ENCODE measurements at places on chromosomes 5 and 9. TPM values are rescaled to one million over a fixed set of nuclear protein-coding genes. Genes with fewer than 3 reads are reported as not detected.

- peak; percentile 42 for DNase-seq
These were observed 127.6 kb upstream of the NMUR2 start for GRCh38 chr5:152532714-152533113.

DNA sequence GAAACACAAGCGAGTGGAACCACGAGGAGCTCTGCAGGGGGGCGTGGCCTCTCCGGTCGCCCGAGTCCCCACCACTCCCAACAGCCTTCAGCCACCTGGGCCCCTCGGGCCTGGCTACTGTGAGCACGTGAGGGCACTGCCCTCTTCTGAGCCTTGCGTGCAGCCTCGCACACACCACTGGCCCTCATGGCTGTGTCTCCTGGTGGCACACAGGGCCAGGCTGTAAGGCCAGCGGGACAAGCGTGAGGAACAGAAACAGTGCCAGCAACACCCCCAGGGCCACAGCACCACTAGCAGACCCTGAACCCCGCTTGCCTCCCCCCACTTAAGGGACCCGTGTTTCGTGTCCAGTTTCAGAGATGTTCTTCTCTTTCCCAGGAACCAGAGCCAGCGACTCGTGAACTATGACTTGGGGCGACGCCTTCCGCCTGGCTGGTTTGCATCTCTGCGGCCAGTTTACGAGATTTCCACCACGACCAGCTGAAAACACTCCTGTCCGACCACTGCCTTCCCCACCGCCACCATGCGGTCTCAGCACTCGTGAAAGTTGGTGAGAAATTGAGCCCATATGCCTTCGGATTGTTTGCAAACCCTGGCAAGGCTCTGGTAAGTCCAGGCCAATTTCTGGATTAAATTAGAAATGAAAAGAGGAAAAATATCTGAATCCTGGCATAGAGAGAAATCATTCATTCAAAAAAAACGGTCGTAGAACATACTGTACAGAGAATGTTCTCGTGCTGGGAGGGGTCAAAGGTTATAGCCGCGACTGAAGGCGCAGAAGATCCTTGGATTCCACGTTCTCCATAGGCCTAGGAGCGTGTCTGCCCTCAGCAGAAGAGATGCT, 135.6 kb downstream of the ZNF354C start:
- DNase-seq = no peak

DNA sequence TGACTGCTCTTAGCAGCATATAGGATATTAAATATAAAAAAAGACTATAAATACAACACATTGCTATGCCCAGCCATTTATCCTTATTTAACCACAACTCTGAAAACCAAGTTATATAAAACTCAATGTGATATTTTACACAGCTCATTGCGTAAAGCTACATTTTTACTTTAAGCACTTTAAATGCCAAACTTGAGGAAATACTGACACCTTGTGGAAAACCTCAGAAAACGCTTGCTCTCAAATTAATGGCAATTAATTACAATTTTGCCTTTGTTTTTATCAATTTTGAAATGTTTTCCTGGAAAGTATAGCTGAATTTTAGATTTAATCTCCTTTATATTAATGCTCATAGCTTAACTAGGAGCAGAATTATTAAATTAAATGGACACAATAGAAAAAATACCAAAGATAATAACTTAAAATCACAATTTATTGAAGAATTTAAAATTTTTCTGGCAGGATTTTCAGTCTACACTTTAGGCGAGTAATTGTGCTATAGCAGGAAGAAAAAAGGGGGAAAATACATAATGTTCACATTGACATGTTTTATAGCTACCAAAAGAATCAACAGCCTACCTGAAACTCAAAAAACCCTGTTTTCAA, 25.2 kb upstream of the PLAC8L1 start:
- DNase-seq = peak; percentile 14

DNA sequence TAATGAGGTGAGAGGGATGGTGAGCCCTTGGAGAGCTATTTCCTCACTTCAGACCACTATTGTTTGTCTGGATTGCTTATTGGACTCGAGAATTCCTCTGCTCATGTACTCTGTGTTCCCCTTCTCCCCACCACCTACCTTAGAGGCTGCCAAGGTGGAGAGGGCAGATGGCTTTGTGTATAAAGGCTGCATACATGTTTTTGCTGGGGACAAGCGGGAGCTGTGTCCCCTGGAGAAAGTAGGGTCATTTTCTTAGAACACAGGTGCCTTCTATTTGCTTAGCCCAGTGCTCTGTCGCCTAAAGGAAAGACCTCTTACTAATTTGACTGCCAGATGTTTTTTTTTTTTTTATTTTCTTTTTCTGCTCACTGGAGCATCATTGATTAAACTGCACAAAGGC, 29.7 kb downstream of the RASGRF2 start:
- no peak for DNase-seq

GRCh38 chr5:106135473-106135872, 1535.3 kb downstream of the EFNA5 start:
- no peak for DNase-seq

GRCh38 chr9:4714266-4715016, 26.6 kb downstream of the AK3 start:
- DNase-seq = no peak

- DNase-seq = no peak
These were observed 93.8 kb downstream of the NXNL2 start for GRCh38 chr9:88628811-88629210.

DNA sequence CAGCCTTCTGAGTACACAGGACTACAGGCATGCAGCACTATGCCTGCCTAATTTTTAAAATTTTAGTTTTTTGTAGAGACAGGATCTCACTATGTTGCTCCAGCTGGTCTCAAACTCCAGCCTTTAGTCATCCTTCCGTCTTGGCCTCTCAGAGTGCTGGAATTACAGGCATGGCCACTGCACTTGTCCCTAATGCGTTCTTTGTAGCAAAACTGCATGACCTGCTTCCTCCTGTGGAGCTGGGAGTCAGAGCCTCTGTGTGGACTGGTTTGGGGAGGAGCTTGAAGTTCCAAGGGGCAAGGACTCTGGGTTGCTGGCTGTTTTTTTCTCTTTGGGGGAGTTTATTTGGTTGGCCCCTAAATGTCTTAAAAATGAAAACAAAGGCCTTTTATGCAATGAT, 22.7 kb upstream of the ANKRD34B start:
- DNase-seq = no peak

DNA sequence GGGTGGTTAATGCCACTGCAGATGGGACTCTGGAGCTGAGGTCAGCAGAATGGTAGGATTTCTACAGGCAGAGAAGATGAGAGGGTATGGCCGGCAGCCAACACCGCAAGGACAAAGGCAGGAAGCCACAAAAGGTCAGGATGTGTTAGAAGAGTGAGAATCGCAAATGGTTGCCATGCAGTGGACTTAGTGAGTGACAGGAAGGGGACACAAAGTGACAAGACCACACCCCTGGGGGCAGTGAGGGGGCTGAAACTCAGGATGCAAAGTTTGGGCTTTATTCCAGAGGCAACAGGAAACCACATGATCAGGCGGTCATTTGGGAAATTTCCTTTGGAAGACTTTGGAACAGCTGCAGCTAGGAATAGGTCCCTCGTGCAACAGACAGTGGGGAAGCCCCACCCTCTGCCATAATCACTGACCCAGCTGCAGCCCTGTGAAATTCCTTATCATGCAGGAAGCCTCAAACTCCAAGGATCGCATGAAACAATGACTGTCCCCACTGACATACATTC, 14.2 kb upstream of the CCDC180 start:
- DNase-seq = no peak

- DNase-seq = no peak
These were observed 317.7 kb downstream of the LRRC70 start for GRCh38 chr5:62896121-62896893.

DNA sequence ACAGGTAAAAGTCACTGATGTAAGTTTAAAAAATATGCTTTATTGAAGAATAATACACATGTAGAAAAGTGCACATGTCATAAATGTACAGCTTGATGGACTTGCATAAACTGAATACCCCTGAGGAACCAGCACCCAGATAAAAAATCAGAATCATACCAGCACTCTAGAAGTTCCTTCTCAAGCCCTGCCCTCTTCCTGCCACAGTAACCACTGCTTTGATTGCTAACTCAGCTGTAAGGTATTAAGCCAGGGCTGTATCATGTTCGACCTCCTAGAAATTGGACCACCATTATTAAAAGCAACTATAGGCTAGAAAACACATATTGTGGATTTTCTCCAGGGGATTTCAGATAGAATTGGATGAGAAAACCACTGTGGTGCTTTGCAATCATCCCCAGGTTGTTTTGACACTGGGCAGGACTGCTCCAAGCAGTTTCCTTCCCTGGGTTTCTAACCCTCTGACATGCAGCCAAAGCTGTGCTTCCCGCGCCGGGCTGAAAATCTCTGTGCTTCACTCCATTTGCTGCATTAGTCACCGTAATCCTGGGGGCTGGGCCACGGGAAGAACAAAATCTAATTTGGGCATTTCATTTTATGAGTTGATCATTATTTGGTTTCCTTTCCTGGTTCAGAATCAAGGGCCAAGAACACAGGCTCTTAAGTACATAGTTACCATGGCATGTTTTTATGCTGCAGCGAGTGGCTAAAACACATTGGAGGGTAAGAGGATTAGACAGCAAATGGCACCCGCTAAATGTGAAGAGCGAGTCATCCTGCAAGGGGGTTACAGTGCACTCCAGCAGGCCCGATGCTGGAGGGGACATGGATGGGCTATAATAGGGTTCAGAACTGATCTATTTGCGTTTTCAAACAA, 139.4 kb upstream of the IL12B start:
- DNase-seq = peak; percentile 18

DNA sequence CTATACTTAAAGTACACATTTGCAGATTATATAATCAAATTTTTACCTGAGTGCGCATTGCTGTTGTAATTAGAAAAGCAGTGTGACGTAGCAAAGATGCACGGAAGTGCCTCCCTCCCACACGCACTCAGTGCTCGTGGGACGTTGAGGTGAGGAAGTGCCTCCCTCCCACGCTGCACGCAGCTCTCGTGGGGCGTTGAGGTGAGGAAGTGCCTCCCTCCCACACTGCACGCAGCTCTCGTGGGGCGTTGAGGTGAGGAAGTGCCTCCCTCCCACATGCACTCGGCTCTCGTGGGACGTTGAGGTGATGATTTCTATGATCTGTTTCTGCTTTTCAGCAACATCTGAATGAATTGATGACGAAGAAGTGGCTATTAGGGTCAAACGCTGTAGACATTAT, 21.0 kb downstream of the EXOC3 start:
- peak; percentile 91 for DNase-seq

- DNase-seq = no peak
These were observed 292.3 kb downstream of the SMARCA2 start for GRCh38 chr9:2307480-2307879.

- no peak for DNase-seq
These were observed 126.4 kb downstream of the TTLL11 start for GRCh38 chr9:121966706-121967105.

- no peak for DNase-seq
These were observed 3.1 kb downstream of the EDF1 start for GRCh38 chr9:136862849-136863622.

DNA sequence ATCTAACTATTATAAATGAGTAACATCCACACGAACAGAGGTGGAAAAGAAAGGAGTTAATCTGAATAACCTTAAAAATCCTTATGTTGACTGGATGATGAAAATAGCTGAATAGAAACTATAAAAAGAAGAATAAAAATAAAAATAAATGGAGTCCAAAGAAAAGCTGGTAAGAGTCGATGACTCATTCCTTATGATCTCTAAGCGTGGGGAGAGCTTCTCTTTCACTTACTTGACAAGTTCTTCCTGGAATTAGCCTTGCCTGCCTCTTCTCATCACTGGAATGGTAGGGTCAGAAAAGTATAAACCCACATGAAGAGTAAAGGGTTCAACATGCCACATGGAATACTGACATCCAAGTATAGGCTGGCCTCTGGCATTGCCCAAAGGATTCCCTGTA, 477.0 kb upstream of the RGMB start:
- no peak for DNase-seq

DNA sequence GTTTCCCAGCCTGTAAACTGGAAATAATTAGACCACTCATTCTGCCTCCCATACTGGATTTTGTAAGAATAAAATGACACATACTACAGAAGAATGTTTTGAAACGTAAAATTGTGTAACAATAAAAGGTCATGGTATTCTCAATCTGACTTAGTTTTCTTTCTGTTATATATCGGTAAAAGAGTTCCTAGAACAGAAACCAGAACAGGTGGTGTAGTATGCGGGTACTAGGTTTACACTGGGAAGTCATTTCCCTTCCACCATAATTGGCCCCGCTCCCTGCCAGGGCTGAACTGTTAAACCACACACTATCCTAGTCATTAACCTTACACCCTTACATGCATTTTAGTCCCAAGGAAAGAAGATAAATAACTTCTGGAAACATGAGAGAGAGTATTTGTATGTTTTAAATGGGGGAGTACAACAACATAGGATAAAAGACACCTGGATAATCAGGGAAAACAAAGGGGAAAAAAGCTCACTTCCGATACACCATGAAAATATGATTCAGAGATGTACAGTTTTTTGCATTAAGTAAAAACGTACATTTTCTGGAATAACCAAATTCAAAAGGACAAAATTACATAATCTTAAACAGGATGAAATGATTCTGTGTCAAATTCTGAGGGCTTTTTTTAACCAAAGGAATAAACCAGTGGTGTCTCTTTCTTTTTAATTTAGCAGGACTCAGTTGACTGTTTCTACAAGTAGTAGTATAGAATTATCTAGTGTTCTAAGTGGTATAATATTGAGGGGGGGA, 199.7 kb downstream of the GLIS3 start:
- no peak for DNase-seq

- no peak for DNase-seq
These were observed 326.6 kb downstream of the MARCHF11 start for GRCh38 chr5:15852949-15853348.

- no peak for DNase-seq
These were observed 20.1 kb upstream of the CKMT2 start for GRCh38 chr5:81213070-81213469.

GRCh38 chr9:123640792-123641222, 284.8 kb downstream of the CRB2 start:
- no peak for DNase-seq

DNA sequence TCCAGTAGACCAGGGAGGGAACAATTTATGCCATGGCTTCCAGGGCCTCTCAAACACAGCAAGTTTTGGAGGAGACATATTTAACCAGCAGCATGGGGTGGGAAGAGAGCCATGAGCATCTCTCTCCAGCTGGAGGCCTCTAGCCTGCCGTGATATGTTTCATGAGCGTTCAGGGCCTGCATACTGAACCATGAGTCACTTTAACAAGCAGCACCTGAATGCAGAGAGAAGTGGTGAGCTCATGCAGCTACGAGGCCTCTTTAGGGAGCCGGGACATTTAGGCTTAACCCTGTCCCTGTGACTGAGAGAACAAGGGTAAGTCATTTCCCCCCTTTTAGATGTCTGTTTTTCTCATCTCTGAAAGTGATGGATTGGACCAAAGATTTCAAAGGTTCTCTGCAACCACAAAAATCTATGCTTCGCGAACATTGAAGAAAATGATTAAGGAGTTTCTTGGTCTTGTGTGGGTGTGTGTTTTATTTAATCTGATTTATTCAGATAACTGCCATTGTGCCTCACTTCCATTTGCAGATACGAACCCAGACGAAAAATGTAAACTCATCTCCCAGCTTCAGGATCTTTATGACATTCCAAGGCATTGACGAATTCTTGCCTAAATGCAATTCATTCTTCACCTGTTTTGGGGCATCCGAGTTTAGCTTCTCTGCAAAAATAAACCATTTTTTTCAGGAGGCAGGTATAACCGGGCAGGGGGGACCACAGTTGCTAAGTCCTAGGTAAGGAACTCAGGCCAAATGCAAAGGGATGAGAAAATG, 157.0 kb downstream of the GABBR2 start:
- DNase-seq = no peak

GRCh38 chr5:110817459-110817858, 78.7 kb downstream of the SLC25A46 start:
- no peak for DNase-seq

The EXOC3 gene
- 44.0 TPM for polyA plus RNA-seq

The AK8 gene
- polyA plus RNA-seq = 8.6 TPM

The PALM2AKAP2 gene
- polyA plus RNA-seq = not detected

The TLX3 gene
- polyA plus RNA-seq = not detected

The SMC5 gene
- 14.9 TPM for polyA plus RNA-seq

The DND1 gene
- 4.3 TPM for polyA plus RNA-seq
